ENCODE measurements at places on chromosomes 4 and X.

GRCh38 chr4:139942241-139942640 is 211.7 kb downstream of the MAML3 start:
- DNase-seq: no peak

- no peak for DNase-seq
Observed at GRCh38 chr4:92198711-92199110, 105.1 kb upstream of the GRID2 start.

- DNase-seq: no peak
Observed at GRCh38 chr4:73855406-73855805, 2.3 kb downstream of the PF4V1 start.

GRCh38 chrX:149272690-149273463 is 232.2 kb downstream of the IDS start:
- DNase-seq: no peak

GRCh38 chr4:41940834-41941233 is 5.6 kb downstream of the TMEM33 start:
- DNase-seq: no peak

GRCh38 chr4:44279066-44279465 is 169.5 kb downstream of the KCTD8 start:
- DNase-seq: no peak

GRCh38 chr4:56821381-56822243 is at the start of gene SPINK2:
Gene SPINK2, minus strand, starts transcription at chr4:56821701. Its CDS starts 39 bp downstream, at chr4:56821662.
- DNase-seq: peak; percentile 49

DNA sequence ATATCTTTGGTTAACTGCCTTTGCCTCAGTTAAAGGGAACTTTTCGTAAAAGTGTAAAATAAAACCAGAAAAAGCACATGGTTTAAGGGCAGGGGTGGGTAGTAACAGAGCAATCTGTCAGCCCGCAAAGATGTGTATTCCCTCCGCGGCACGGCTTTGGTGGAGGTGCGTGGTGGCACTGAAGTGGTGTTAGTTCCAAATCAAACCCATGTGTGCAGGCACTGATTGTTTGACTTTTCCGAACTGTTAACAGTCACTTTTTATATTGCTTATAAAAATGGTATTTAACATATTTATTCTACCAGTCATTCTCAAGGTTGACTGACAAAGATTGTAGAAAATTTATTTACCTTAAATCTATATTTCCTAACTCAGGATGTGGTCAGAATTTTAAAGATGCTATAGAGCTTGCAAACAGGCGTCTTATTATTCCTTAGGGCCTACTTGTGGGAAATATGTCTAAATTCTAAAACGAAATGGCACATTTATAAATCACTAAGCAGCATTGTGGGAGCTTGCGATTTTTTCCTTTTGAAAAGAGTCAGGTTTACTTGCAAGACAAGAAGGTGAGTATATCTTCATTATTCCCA is 272.7 kb upstream of the PCDH18 start:
- no peak for DNase-seq

DNA sequence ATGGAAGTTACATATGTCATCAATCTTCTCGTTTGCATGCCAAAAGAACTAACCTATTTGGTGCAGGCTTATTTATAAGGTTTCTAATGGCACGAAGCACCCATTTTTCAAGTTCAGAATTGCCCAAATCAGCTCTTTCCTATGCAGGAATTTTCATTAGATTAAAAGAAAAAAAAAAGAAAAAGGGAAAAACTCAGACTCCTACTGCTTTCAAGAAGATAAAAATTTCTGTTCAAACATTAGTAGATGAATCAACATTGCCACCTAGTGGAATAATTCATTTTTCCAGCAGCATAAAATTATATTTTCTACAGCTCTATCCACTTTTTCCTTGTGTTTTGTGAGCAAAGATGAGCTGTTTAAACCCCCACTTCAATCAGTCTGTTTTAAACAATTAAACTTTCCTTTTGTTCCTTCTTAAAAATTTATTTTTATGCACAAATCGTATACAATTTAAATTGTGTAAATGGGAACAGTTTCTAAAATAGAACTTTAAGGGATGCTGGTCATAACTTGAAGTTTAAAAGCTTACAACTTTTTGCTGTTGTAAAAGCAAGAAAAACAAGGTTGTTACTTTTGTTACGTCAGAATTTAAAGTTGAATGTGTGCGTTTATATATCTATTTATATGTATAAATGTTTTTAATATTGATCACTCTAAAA is 309.9 kb downstream of the ARAP2 start:
- no peak for DNase-seq

DNA sequence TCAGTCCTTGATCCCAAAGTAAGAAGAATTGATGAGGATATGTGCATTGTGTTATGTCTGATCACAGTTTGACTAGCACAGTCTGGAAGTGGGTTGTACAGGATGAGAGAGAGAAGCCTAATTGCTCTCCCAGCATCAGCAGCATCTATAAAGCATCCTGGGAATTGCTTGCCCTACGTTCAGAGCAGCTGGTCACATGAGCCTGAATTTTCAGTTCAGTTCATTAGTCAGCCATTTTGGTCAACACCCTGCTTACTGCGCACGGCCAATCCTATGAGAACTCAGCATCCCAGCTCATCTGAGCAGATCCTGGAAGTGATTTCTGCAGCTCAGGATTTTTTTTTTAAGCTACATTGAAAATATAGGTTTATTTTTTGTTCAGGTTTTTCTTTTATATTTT is at the start of gene RUFY3:
Gene RUFY3 (plus strand): TSS at position 218 of the 400 bp plus-strand sequence. CDS start 610 bp downstream, outside the sequence.
- DNase-seq: no peak

DNA sequence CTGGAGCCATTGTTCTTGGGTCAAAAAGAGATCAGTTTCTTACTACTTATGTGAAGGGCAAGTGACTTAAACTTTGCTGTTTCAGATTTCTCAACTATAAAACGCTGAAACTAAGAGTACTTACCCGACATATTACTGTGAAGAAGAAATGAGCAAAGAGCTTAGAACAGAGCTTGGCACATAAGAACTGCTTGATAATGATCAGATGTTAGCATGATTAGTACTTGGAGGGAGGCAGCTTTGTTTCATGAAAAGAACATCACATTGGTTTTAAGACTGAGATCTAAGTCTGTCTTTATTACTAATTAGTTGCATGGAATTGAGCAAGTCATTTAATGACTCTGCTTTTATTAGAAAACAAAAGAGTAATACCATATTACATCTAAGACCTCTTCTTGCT is 169.1 kb downstream of the ARHGAP24 start:
- DNase-seq: no peak

GRCh38 chrX:526295-527224 is 104.0 kb upstream of the SHOX start:
- no peak for DNase-seq

DNA sequence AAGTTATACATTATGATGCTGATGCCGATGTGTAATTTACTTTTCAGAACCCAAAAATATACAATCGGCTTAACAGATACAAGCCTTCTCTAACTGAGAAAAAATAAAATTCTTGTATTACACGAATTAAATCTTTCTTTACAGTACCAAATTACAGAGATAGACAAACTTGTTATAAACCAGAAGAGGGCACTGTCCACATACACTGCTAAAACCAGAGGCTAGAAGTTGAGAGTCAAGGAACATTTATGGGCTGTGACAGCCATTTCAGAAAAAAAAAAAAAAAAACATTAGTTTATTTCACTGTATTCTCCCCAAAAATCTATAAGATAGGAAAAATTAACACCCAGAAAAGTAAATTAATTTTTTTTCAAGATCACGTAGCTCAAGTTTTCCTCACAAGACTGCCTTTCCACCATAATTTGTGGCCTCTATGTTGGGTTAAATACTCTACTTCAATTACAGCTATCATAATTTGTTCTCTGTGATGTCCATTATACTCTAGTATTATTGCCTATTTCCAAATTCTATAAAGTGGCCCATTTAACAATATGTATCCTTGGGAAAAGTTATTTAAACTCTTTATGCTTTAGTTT is 12.0 kb downstream of the EREG start:
- no peak for DNase-seq

DNA sequence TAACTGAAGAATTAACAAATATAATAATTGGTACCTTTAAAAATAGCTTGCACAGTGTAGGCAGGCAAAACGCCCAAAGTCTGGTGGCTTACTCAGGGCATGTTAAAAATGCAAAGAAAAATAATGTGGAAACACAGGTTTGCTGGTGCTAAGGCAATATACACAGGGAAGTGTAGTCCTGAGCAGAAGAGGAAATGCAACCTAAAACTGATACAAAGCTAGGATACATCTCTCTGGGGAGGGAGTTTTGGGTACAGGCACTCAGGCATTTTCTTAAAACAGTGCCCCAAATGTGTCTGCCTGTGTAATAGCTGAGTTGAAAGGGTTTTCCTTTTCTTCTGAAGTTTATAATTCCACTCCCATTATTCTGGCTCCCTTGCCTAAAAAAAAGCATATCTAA is 47.4 kb downstream of the TMPRSS11E start:
- no peak for DNase-seq

- no peak for DNase-seq
Observed at GRCh38 chr4:26867914-26868684, 7.5 kb downstream of the STIM2 start.

DNA sequence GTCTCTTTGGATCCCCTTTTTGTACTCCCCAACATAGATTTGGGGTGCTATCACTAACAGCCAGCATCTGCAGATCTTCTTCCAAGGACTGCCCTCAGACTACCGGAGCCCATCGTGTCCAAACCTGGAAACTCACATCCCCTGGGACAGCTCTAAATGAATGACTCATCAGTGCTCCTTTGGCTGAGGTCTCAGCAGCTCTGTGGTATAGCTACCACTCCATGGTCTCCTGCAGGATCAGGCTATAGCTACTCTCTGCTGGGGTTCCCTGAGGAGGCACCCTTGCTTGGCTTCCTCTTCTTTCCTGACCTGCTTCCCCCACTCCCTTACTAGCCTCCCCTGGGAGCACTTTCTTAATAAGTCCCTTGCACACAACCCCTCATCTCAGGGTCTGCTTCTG is 97.5 kb upstream of the PRPS2 start:
- no peak for DNase-seq
